Osteocyte (in vitro differentiated cells): ENCODE measurements at places on chromosomes 4 and X. TPM values are rescaled to one million over a fixed set of nuclear protein-coding genes. Genes with fewer than 3 reads are reported as not detected.

- no peaks in the 10 kb centered on the region for H3K27me3 ChIP-seq
- peaks cover 32% of the 10 kb centered on the region for H3K36me3 ChIP-seq
- peak overlapping the region; percentile 84 for H3K27ac ChIP-seq
- peaks cover 48% of the 10 kb centered on the region for H3K4me1 ChIP-seq
- DNase-seq, result no peak
Observed at GRCh38 chrX:16665089-16665488, 15.1 kb downstream of the S100G start.

- no peak overlapping the region for H3K27ac ChIP-seq
- peaks cover 9% of the 10 kb centered on the region for H3K4me1 ChIP-seq
- no peaks in the 10 kb centered on the region for H3K27me3 ChIP-seq
- no peak overlapping the region for H3K4me3 ChIP-seq
- no peak for DNase-seq
Observed at GRCh38 chr4:62028745-62029144, 828.6 kb downstream of the ADGRL3 start.

AADAT gene
- 10.4 and 10.7 TPM in 2 replicates for total RNA-seq

BEX5 gene
- not detected in 2 replicates for total RNA-seq

GNRHR gene
- not detected in 2 replicates for total RNA-seq

FGFR3 gene
- 6.4 and 6.9 TPM in 2 replicates for total RNA-seq

GRCh38 chrX:13092455-13092941, 48.1 kb upstream of the FAM9C start:
- DNase-seq, result no peak
- H3K36me3 ChIP-seq, result no peaks in the 10 kb centered on the region
- no peak overlapping the region for H3K27ac ChIP-seq
- H3K27me3 ChIP-seq, result no peaks in the 10 kb centered on the region
- H3K4me1 ChIP-seq, result peaks cover 35% of the 10 kb centered on the region

INTS6L gene
- 5.3 and 6.4 TPM in 2 replicates for total RNA-seq

DNA sequence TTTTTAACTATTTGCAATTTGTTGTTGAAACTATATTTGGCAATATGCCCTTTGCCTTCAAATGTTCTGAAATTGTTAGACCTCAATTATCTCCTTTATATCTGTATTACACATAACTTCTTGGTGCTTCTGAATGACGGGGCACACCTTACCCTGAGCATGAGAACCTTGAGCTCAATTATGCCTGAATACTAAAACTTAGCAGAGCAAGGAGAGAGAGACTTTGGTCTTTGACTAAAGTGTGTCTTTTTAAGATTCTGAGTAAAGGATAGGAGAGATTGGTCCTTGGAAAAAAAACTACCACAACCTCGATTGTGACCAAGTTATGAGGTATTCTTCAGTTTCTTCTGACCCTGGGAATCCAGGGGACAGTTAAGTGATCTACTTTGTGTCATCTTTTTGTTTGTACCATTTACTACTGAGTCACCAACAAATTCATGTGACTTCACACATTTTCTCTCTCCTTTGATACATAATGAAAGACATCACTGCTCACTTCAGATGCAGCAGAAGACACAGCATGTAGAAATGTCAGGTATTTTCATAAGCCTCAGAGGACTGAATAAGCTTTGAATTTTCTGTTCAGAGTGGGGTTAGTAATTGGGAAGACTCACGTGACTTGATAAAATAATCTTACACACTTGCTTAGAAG, 51.4 kb downstream of the PTTG2 start:
- no peak overlapping the region for H3K27ac ChIP-seq
- H3K4me1 ChIP-seq, result peaks cover 16% of the 10 kb centered on the region
- H3K36me3 ChIP-seq, result no peaks in the 10 kb centered on the region
- no peak for DNase-seq

DNA sequence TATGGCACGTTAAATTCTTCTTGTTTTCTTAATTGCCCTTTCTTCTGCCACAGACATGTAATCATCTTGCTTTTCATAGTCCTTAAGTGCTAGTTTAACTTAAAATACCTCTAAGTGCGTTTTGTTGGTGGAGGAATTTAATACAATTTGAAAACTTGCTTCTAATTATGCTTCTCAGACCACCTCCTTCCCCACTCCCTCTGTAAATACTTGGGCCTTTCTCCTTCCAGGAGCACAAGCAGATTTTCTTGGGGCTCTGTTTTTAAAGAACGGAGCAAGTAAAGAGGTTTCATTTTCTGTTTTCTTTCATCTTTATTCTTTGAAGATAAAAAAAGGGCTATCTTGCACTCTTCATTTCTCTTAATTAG, 559 bp upstream of the PCDH18 start:
- no peaks in the 10 kb centered on the region for H3K27me3 ChIP-seq
- no peak for DNase-seq
- H3K4me3 ChIP-seq, result no peak overlapping the region
- peaks cover 26% of the 10 kb centered on the region for H3K36me3 ChIP-seq
- H3K4me1 ChIP-seq, result peaks cover 31% of the 10 kb centered on the region

DNA sequence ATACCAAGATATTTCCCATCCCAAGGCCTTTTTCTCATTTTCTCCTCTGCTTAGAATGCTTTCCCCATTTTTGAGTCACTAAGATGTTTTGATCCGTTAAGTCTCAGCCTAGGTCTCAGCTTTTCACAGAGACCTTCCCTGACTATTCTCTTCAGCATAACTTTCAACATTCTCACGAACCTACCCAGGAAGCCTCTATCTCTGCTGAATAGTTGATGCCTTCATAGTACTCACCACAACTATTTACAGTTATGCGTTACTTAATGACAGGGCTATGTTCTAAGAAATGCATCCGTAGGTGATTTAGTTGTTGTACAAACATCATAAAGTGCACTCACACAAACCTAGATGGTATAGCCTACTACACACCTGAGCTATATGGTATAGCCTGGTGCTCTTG, 64.5 kb downstream of the ARL9 start:
- H3K36me3 ChIP-seq, result no peaks in the 10 kb centered on the region
- no peaks in the 10 kb centered on the region for H3K4me1 ChIP-seq
- H3K27ac ChIP-seq, result no peak overlapping the region
- no peak for DNase-seq

GPR119 gene
- total RNA-seq, result not detected in 2 replicates

DNA sequence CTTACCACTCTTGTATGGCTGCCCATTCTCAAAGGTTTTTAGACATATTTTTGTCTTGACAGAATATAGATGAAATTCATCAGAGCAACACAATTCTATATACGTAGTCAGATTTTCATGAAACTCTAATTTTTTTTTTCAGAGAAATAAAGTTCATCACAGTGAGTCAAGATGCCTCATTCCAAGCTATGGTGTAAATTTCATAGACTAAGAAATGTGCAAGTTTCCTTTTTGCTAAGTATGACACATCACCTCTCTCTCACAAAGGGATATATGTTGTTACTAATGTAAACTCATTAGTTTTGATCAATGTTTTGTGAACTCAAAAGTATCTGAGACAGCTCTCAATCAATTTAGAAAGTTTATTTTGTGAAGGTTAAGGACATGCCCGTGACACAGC, 60.4 kb upstream of the ATXN3L start:
- H3K27me3 ChIP-seq, result no peaks in the 10 kb centered on the region
- H3K4me3 ChIP-seq, result no peak overlapping the region
- DNase-seq, result no peak
- H3K4me1 ChIP-seq, result peaks cover 67% of the 10 kb centered on the region
- peak overlapping the region; percentile 83 for H3K27ac ChIP-seq

GRCh38 chr4:140367738-140368137, 5.7 kb upstream of the SCOC start:
- no peaks in the 10 kb centered on the region for H3K36me3 ChIP-seq
- DNase-seq, result no peak
- peaks cover 31% of the 10 kb centered on the region for H3K27me3 ChIP-seq
- peaks cover 7% of the 10 kb centered on the region for H3K4me1 ChIP-seq
- H3K27ac ChIP-seq, result no peak overlapping the region

DNA sequence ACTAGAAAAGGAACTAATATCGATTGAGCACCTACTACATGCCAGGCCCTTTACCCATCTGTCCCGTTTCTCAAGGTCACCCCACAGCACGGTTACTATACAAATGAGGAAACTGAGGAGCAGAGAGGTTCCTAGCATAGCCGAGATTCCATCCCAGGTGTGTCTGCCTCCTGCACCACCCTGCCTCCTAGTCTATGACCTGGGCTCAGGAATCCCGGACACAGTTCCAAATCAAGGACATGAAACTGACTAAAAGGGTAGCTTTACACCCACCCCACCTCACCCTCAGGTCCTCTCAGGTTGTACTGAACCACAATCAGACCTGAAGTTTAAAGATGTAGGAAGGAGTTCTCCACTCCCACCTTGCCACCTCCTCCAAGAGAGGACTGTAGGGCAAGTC, 55.6 kb downstream of the APBB2 start:
- no peak overlapping the region for H3K27ac ChIP-seq
- peaks cover 55% of the 10 kb centered on the region for H3K4me1 ChIP-seq
- no peaks in the 10 kb centered on the region for H3K27me3 ChIP-seq
- no peak overlapping the region for H3K4me3 ChIP-seq
- no peaks in the 10 kb centered on the region for H3K36me3 ChIP-seq

RPL36A gene
- total RNA-seq, result 242 and 266 TPM in 2 replicates

PTPN13 gene
- total RNA-seq, result 55.7 and 56.0 TPM in 2 replicates

DNA sequence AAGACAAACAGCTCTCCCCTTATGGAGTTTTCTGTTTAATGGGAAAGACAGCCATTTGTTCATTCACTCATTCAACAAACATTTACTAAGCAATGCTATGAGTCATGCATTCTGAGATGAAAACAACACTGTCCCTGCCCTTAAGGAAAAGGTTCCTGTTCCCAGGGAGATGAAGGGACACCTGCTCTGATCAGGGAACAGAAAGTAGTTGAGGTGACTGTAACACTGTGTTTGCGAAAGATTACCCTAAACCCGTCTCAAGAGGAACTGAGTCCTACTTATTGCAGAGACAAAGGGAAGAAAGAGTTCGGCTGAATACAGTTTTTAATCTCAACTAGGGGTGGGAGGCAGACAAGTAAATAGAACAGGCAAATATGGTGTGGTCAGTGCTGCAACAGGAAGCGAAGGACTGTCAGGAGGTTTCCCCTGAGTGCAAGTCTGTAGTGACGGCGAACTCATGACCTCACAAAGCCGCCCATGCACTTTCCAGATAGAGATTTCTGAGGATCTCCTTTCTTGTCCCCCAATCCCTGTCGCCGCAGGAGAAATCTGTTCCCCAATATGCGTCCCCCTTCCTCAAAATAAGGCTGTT, 712 bp downstream of the STX18 start:
- H3K27me3 ChIP-seq, result no peaks in the 10 kb centered on the region
- no peaks in the 10 kb centered on the region for H3K36me3 ChIP-seq

GRCh38 chrX:117610806-117611205, 505.8 kb downstream of the KLHL13 start:
- no peak overlapping the region for H3K4me3 ChIP-seq
- no peaks in the 10 kb centered on the region for H3K4me1 ChIP-seq
- no peak for DNase-seq
- no peaks in the 10 kb centered on the region for H3K36me3 ChIP-seq

DNA sequence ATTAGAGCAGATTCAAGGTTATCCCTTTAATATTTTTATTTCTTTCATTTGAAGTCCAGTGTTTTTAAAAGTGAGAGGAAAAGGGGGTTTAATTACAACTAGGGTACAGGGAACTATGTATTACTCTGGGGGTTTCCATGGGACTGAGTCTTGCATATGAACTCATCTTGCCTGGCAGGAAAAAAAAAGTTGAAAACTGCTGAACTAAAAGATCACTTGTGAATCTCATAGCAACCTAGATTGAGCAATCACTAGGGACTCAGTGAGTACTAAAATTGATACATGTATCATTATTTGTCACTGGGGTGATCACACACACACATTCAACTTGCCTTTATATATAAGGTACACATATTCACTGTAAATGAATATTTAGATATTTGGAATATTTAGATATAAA, 180.7 kb upstream of the SFRP2 start:
- H3K27me3 ChIP-seq, result peaks cover 11% of the 10 kb centered on the region
- H3K4me1 ChIP-seq, result peaks cover 2% of the 10 kb centered on the region
- H3K4me3 ChIP-seq, result no peak overlapping the region
- H3K27ac ChIP-seq, result no peak overlapping the region
- H3K36me3 ChIP-seq, result peaks cover 5% of the 10 kb centered on the region
- no peak for DNase-seq

DNA sequence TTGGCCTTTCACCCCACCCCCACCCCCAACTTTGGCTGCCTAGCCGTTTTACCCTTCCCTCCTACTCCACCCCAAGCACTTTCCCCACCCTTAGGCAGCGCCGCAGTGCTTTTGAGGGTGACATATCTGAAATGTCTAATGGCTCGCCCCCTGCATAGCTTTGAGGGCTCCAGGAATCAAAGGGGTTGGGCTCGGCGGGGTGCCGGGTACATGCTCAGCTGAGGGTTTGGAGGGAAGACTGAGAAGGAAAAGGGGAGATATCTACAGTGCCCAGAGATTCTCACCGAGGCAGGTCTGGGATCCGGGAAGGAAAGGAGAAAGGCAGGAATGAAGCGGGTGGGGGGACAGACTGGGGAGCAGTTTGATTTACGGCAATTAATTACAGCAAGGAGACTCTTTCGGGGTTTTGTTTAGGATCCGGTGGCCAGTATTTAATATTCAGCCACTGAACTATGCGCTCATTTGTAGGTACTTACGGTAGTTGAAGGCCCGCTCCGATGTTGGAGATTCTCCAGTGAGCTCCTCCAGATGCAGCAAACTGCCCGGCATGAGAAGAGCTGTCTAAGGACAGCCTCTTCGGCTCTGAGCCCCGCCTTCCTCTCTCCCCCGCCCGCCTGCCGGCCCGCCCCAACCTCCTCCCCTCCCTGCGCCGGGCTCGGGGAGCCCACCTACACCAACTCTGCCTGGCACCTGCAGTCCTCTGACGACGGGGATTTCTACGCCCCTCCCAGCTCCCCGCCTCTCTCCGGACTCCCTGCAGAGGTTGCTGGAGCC, at the start of gene IGSF1:
Gene IGSF1 (minus strand): TSS at position 569 of the 774 bp plus-strand sequence. CDS start 2,632 bp downstream, outside the sequence.
- no peak for DNase-seq
- peak within 1 kb of the TSS; percentile 71 for H3K4me3 ChIP-seq
- no peak within 1 kb of the TSS for H3K27ac ChIP-seq

COL25A1 gene
- total RNA-seq, result 1.3 and 1.8 TPM in 2 replicates

XAGE1A gene
- not detected in 2 replicates for total RNA-seq

GRCh38 chr4:119261986-119262385, 49.5 kb downstream of the USP53 start:
- no peak overlapping the region for H3K4me3 ChIP-seq
- no peak overlapping the region for H3K27ac ChIP-seq
- H3K4me1 ChIP-seq, result no peaks in the 10 kb centered on the region
- H3K36me3 ChIP-seq, result peaks cover 30% of the 10 kb centered on the region

- H3K4me3 ChIP-seq, result no peak overlapping the region
- H3K27ac ChIP-seq, result no peak overlapping the region
- peaks cover 6% of the 10 kb centered on the region for H3K27me3 ChIP-seq
- H3K4me1 ChIP-seq, result peaks cover 16% of the 10 kb centered on the region
Observed at GRCh38 chr4:26061248-26061986, 147.4 kb downstream of the SMIM20 start.

GAGE12D gene
- total RNA-seq, result not detected in 2 replicates

- H3K4me3 ChIP-seq, result no peak overlapping the region
- peaks cover 5% of the 10 kb centered on the region for H3K27me3 ChIP-seq
- DNase-seq, result no peak
- no peaks in the 10 kb centered on the region for H3K36me3 ChIP-seq
- H3K27ac ChIP-seq, result no peak overlapping the region
Observed at GRCh38 chrX:8688776-8689175, 43.2 kb downstream of the ANOS1 start.
